CD4-positive, alpha-beta T cell (primary cell): ENCODE measurements at places on chromosomes 2 and 18. TPM values are rescaled to one million over a fixed set of nuclear protein-coding genes. Genes with fewer than 3 reads are reported as not detected.
A peak's percentile ranks its signal among the peaks of the same experiment; 100 is the strongest.

Gene BCL11A
- total RNA-seq, result 2.3 TPM

Gene UGT1A9
- not detected for total RNA-seq

Gene TCF23
- total RNA-seq, result not detected

Gene FTCDNL1
- total RNA-seq, result 0.78 TPM

Gene PLEK
- 6.3 TPM for total RNA-seq

DNA sequence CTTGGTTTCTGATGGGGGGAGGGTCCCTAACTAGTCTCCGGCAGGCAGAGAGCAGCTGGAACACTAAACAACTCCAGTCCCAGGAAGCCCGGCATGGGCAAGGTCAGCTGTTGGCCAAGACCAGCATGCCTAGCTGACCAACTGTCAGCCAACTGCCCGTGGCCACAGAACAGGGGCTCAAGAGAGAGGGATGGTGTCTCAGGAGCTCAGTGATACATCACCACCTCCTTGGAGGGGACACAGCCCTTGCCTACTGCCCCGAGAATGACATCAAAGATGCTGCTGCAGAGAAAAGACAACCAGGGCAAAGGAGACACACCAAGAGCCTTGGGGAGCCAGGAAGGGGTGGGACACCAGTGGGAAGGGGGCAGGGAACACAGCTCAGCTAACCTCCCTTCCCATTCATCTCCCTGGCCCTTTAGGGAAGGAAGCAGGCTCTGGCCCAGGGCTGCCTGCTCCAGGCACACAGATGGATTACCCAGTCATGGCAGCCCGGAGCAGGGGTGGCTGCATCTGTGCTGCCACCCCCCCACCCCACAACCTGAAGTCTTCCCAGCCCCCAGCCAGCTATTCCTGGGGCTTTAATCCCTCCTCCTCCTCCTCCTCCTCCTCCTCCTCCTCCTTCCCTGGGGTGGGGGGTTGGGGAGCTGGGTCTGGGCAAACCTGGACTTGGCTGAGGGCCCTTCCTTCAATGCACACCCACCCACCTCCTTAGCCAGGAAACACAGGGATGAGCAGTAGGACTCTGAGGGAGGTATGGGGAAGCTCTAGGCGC lies 1.9 kb downstream of the BIN1 start:
- no peak for DNase-seq

GRCh38 chr18:36217348-36217747 lies 30.1 kb downstream of the MOCOS start:
- DNase-seq, result no peak

DNA sequence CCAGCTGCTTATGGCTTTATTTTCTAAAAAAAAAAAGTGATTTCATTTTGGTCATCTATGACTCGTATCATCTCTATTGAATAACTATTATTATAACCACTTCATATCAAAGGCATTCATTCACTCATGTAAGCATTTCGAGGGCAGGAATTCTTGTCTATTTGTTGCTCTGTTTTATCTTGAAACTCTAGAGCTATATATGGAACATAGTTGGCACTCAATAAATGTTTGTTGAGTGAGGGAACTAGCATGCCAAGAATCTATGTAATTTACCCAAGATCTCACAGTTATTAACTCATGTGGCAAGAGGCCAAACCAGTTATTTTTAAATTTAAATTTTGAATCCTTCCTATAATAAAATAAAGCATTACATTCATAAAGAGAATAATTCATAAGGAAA lies 470.1 kb downstream of the TMX3 start:
- no peak for DNase-seq

DNA sequence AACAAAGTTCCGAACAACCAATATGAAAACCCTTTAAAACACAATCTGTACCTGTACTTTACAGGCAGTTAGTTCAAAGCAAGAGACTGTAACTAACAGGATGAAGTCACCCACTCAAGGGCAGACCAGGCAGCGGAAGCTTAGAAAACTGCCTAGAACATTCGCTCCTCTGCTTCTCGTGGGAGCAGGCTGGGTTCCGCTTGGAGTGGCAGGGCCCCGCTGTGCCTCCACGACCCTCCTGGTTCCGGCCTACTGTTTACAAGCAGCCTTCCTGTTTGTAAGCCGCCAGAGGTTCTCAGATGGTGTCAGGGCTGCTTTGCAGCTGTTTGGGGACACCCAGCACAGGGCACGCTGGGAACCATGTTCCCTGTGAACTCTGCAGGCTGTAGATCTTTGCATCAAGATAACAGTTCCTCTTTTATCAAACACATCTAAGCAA lies 31.3 kb downstream of the CIB4 start:
- DNase-seq, result peak; percentile 46

GRCh38 chr2:42025151-42025582 lies 22.7 kb upstream of the PKDCC start:
- no peak for DNase-seq

DNA sequence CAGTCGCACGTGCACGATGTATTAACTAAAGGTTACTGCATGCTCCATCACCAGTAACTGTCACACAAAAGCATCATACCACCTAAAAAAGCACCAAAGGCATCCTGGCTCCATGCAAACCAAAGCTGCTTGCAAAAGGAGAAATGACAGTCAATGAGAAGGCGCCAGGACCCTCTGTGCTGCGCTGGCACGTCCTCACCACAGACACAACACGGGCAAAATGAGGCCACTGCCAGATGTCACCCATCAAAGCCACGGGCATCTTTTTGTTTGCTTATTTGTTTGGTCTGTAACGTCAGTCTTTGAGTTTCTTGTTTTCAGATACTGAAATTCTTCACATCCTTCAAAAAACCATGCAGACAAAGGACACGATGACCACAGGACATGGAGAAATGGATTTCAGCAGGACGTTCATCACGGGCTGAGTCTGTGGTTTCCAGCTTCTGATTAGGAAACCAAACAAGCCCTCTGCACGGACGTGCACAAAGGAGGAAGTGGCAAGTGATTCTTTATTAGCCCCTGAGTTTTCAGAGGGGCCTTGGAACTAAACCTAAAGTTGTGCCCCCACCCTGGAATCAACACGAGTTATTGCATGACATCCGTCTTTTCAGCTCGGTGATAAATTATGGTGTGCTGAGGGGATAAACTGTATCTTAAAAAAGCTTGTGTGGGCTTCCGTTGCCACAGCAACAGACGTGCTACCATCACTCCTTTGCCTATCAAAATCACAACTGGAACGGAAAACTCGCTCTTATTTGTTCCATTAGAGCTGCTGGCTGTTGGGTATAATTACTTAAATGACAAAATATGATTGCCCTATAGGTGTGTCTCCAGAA lies 181.8 kb downstream of the EIPR1 start:
- no peak for DNase-seq

DNA sequence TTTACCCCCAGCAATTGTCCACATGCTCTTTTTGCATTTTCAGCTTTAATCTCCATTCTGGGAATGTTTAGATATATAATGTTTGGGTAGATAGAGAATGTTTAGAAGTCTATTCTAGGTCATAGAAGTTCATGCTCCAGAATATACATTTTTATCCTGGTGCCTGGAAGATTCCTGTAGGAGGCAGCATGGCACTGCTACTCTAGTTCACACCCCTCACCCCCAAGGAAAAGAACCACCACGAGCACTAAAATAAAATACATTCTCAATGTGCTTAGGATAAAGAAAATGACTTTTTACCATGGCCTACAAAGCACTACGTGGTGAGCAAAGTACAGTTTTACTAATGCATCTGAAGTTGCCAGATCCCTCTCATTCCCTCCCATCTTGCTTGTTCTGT lies 53.8 kb downstream of the MYO1B start:
- no peak for DNase-seq

GRCh38 chr18:59715445-59715844 lies 18.2 kb upstream of the CCBE1 start:
- DNase-seq, result no peak

DNA sequence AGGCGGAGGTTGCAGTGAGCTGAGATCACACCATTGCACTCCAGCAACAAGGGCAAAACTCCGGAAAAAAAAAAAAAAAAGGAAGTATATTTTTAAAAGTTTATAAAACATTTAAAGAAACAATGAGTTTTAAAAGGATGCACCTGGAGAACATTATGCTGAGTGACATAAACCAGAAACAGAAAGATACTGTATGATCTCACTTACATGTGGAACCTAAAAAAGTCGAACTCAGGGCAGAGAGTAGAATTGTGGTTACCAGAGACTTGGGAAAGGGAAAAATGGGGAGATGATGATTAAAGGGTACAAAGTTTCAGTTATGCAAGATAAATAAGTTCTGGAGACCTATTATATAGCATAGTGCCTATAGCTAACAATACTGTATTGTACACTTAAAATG lies 52.8 kb upstream of the RTN4 start:
- DNase-seq, result no peak
